ENCODE measurements at places on chromosomes 5 and 9.

DNA sequence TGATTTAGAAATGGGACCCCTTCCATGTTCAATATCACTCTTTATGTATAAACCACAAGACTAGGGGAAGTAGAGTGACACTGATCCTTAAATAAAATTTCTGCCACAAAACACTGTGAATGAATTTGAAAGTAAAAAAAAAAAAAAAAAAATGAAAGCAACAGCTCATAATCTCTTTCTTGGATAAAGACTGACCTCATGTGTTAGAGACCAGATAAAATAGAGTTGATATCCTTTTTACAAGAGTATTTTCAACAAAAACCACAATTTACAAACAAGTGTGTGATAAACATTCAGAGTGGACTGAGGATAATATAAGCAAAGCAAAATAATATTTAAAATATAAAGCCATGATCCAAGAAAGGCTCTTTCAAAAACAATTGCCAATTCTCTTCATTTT lies 180.2 kb downstream of the FBXL17 start:
- no peak for DNase-seq

- DNase-seq = peak; percentile 57
These were observed 17.5 kb downstream of the WHRN start for GRCh38 chr9:114487607-114488300.

- DNase-seq = peak; percentile 7
These were observed 86.5 kb upstream of the TNFAIP8 start for GRCh38 chr5:119269061-119269944.

DNA sequence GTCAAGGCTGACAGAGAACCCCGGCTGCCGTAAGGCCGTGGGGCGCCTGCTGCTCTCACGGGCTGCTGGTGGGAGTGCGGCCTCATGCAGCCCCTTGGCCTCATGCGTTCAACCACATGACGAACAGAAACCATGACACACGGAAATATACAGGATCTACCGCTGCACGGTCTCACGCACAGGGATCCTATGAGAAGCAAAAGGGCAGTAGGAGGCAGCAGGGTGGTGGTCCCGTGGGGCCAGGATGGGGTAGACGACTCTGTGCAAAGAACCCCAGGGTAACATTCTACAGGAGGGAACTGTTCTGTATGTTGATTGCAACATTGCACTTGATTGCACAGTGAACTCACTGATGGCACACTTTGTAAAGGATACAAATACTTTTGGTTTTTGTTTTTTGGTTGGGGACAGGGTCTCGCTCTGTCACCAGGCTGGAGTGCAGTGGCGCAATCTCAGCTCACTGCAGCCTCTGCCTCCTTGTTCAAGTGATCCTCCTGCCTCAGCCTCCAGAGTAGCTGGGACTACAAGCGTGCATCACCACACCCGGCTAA lies 51.6 kb downstream of the NACC2 start:
- no peak for DNase-seq

GRCh38 chr9:93257808-93258331 lies 73.9 kb downstream of the WNK2 start:
- DNase-seq = no peak

DNA sequence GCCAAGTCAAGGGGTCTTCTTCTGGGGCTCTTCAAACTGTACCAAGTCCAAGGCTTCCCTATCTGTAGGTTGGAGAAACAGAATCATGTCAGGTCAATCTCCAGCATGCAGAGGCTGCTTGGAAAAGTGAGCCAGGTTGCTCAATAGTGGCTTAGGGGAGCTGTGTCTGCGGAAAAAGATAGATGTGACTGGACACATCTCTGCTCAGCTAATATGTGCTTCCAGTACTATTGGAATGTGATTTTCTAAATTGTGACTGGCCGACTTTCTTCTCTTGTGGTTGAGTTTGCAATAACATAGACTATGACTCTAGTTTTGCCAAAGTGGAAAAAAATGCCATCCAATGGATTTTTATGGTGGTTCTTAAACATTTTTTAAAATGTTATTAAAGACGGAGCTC lies 136.7 kb downstream of the BOD1 start:
- DNase-seq = no peak

DNA sequence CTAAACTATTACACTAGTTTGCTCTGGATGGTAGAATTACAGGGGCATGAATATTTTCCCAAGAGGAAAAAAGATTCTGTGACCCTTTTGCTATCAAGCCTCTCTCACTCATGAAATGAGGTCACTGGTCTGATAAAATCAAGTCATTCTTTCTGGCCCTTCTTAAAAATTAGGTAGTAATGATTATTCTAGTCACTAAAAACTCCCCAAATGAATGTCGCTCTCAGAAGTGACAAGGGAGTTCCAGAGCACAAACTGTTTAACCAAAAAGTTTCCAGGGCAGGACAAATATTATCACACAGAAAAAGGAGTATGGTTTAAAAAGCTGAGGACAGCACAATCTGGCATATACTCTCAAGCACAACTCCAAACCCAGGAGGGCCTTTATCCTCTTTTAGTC lies 12.5 kb downstream of the ERMP1 start:
- no peak for DNase-seq

DNA sequence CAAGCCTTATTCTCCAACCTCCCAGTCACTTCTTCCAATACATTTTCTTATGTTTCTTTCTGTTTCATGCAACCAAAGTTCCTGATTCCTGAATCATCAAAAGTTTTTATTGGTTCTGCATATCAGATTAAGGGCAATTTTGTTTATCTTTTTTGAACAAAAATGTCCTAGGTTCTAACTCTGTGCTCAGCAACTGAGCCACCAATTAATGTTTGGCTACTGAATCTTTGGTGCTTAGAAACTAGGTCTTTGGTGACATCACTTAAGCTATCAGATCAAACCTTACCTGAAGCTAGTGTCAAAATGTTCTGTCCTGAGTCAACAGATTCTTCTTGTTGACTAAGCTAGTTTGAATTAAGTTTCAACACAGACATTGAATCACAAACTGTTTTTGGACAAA lies 56.1 kb downstream of the FGF18 start:
- no peak for DNase-seq

- DNase-seq = no peak
These were observed 1.3 kb upstream of the OR13J1 start for GRCh38 chr9:35871545-35871944.

DNA sequence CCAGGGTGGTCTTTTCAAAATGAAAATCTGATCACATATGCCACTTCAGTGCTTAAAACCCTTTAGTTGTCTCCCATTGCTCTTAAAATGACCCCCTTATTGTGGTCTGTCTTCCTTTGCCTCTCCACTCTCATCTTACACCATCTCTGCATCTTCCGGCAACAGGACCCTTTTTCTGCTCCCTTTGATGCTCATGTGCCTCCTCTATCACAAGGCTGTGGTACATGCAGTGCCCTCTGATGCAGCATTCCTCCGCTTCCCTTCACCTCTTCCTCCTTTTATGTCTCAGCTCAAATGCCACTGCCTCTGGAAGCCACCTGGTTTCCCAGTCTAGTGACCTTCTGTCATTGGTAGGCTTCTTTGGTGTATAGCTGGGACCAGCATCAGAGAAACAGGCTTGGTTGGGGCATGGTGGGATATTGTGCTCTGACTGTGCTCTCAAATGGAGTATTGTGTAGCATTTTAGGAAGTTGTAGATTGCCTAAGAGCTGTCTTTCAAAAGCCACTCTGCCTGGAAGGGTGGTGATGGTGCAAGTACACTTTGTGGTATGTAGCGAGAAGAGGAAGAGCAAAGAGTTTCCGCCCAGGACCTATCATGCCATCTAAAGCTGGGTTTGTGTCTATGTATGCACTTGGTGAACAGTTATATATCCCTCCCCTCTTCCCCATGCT lies 28.1 kb downstream of the ARHGAP26 start:
- DNase-seq = no peak

DNA sequence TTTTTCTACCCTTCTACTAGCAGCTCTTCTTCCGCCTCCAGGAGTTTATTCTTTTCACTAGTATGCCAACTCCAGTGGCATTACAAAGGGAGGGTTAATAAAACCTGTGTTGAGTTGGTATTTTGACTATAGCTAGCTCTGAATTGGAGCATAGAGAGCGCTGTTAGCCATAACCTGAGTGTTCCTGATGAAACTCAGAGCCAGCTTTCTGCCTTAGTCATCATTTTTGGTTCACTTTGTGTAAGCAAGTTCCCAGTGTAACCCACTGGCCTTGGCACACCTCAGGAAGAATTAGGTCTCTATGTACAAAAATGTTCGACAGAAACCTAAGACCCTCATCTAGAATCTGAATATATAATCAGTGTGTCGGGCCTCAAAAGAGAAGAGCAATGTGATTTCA lies 238.9 kb downstream of the NR3C1 start:
- no peak for DNase-seq

DNA sequence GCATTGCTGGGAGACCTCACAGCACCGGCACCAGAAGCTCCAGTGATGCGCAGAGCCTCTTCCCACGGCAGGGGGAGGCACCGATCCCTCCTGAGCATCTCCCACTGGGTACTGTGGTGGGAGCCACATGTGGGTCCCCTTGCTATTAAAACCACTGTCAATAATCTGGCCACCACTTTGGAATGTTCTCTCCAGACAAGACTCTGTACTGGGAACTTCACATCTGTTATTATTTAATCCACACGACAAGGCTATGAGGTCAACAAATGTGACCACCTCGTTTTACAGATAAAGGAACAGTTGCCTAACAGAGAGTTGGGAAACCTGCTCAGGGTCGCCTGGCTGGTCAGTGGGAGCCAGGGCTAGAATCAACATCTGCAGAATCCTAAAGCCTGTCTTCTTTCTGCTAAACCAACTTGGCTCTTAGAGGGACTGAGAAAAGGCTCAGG lies 72.7 kb downstream of the EPB41L4B start:
- no peak for DNase-seq

- no peak for DNase-seq
These were observed 12.8 kb downstream of the MRPL36 start for GRCh38 chr5:1786621-1787471.

- DNase-seq = no peak
These were observed 97.8 kb downstream of the PLK2 start for GRCh38 chr5:58362135-58362534.

- DNase-seq = no peak
These were observed 19.4 kb downstream of the IPO11 start for GRCh38 chr5:62431735-62432620.

- no peak for DNase-seq
These were observed 220.0 kb downstream of the MARCHF11 start for GRCh38 chr5:15959370-15960164.

- DNase-seq = no peak
These were observed 36.9 kb upstream of the MSX2 start for GRCh38 chr5:174687503-174687902.

DNA sequence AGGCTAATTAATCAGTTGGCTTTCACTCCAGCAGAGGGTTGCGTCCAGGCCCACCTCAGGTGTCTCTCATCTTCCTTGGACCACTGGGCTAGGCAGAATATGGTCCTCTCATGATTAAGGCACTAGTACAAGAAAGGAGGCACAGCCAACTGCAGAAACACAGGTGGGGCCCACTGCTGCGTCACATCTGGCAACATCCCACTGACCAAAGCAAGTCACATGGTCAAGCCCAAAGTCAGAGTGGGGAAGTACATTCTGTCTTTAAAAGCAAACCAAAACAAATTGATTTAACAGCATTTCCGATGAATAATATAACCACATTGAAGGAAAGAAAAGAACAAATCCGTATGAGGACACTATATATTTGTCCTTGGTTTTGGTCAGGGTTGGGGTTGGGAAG lies 28.0 kb upstream of the UBTD2 start:
- no peak for DNase-seq

DNA sequence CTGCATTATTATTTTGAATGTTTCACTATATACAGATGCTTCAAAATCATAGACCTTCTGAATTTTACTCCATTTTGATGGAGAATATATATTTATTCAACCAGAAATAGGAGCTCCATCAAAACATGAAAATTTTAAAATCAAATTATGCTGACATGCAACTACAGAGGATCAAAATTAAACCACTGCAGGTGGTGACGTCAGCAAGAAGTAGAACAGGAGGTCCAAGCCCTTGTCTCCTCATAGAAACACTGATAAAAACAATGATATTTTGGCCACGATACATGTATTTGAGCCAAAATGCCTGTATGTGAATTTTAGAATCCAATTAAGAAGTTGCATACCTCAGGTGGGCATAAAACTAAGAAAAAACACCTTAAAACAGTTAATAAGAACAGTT lies 236.6 kb upstream of the FBXL7 start:
- DNase-seq = no peak

GRCh38 chr5:29175774-29176173 lies 2017.7 kb upstream of the CDH6 start:
- no peak for DNase-seq

DNA sequence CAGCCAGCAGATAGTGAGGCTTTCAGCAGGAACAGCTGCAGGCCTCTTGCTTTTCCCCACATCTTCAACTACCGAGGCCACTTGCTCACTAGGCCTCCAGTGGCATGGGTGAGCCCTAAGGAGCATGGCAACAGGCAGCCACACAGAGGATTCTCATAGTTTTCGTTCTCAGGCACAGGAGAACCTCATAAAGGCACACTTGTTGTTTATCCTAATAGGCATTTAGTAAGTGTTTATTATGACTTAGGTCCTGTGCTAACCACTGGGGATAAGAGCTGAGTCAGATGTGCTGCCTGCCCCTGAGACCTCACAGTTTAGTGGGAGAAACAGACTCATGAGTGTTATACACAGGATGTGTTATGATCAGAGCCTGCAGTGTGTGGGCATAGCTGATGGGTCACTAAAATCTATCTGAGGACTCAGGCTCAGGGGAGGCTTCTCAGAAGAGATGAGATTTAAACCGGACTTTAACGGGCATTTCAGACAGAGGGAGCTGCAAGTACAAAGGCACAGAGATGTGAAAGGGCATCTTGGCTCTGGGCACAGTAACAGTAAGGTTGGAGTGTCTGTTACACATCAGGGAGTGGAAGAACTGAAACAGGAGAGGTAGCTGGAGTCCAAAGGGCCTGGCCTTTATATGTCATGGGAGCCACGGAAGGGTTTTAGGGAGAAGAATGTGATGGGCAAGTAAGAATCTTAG lies 21.0 kb upstream of the HEMGN start:
- DNase-seq = no peak
